ENCODE measurements at places on chromosomes 2 and 18. TPM values are rescaled to one million over a fixed set of nuclear protein-coding genes. Genes with fewer than 3 reads are reported as not detected.

Gene ZNF804A
- total RNA-seq: not detected

Gene HEATR5B
- total RNA-seq: 23.3 TPM

Gene TCF23
- total RNA-seq: not detected

Gene DSC3
- not detected for total RNA-seq

Gene ANKRD30B
- total RNA-seq: 1.2 TPM

Gene DAW1
- total RNA-seq: under 0.01 TPM

Gene CDH2
- 12.5 TPM for total RNA-seq

Gene EPHA4
- 36.0 TPM for total RNA-seq

Gene HMSD
- not detected for total RNA-seq

Gene GKN1
- not detected for total RNA-seq

Gene CNDP1
- not detected for total RNA-seq

Gene CPO
- total RNA-seq: 0.34 TPM

Gene POTEI
- total RNA-seq: not detected

Gene ATP6V1B1
- total RNA-seq: 0.73 TPM

Gene WBP1
- total RNA-seq: 23.6 TPM

Gene DYSF
- total RNA-seq: 0.31 TPM

Gene TRABD2A
- 3.6 TPM for total RNA-seq

Gene ARHGEF33
- total RNA-seq: 0.33 TPM

Gene CD8B2
- not detected for total RNA-seq

Gene PELI1
- 17.1 TPM for total RNA-seq

Gene DGKD
- total RNA-seq: 5.5 TPM

Gene AQP12A
- total RNA-seq: not detected

Gene NPPC
- total RNA-seq: not detected

Gene VIT
- not detected for total RNA-seq

Gene UGT1A6
- not detected for total RNA-seq

Gene HOXD11
- total RNA-seq: not detected

Gene NAT8
- total RNA-seq: not detected

Gene RSAD2
- 98.9 TPM for total RNA-seq

Gene ALLC
- total RNA-seq: not detected

Gene MYL1
- total RNA-seq: not detected

Gene EVX2
- not detected for total RNA-seq

Gene REG3A
- total RNA-seq: not detected

Gene KIAA2012
- total RNA-seq: not detected

Gene NCOA1
- total RNA-seq: 14.7 TPM

Gene PXDN
- 134 TPM for total RNA-seq

Gene EGR4
- total RNA-seq: not detected

Gene CPLX4
- total RNA-seq: not detected

Gene C2orf78
- total RNA-seq: not detected

Gene CYP27A1
- total RNA-seq: 304 TPM

Gene DSG2
- 10.5 TPM for total RNA-seq

Gene PLA2R1
- 0.93 TPM for total RNA-seq

Gene CAPN14
- 0.34 TPM for total RNA-seq

Gene KIF3C
- 30.9 TPM for total RNA-seq

Gene CGREF1
- 6.2 TPM for total RNA-seq

Gene PCARE
- total RNA-seq: not detected

Gene LRRC30
- not detected for total RNA-seq

Gene NMS
- total RNA-seq: not detected

All from melanocyte of skin (primary cell).